Mesothelial cell of epicardium (in vitro differentiated cells): ENCODE measurements at places on chromosomes 5 and 9.
A peak's percentile ranks its signal among the peaks of the same experiment; 100 is the strongest.

DNA sequence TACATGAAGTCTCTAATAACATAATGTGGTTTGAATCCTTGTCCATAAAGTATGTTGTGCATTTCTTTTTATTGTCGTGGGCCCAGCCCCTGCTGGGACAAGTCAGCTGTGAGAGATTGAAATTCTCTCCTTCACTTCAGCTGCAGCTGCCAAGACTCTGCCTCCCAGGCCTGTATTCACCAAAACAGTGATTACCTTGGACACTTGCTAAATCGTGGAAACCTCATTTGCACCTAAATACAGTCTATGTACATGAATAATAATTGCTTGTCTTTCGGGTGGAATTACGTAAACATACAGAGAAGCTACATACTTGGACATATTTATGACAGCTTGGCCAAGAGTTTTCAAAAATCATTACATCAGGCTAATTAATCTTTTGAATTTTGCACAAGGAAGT is 898.5 kb upstream of the SEMA6A start:
- DNase-seq: no peak

DNA sequence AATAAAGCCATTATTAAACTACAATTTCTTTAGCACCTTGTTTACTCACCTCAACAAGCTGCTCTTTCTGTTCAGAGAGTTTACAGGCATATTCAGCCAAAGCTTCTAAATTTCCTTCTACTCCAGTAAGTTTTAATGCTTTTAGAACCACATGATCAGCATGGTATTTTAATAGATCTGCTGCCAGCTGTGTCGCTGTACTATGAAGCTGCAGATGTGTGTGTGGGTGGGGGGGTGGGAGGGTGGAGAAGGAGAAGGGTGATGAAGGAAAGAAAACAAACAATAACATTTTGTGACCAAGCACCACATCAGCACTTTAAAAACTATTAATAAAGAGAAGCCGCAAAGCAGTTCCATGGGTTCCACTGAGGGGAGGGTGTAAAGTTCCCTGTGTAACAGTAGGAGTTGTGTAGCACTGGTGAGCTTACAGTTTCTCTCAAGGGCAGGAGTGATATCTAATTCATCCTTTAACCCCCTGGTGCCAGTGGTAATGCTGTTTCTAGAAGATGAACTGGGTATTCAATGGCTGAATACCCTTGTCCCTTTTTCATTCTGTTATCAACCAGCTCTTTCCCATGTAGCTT is 38.5 kb downstream of the ABITRAM start:
- no peak for DNase-seq

GRCh38 chr5:137086342-137086741 is 412.8 kb downstream of the SPOCK1 start:
- no peak for DNase-seq

DNA sequence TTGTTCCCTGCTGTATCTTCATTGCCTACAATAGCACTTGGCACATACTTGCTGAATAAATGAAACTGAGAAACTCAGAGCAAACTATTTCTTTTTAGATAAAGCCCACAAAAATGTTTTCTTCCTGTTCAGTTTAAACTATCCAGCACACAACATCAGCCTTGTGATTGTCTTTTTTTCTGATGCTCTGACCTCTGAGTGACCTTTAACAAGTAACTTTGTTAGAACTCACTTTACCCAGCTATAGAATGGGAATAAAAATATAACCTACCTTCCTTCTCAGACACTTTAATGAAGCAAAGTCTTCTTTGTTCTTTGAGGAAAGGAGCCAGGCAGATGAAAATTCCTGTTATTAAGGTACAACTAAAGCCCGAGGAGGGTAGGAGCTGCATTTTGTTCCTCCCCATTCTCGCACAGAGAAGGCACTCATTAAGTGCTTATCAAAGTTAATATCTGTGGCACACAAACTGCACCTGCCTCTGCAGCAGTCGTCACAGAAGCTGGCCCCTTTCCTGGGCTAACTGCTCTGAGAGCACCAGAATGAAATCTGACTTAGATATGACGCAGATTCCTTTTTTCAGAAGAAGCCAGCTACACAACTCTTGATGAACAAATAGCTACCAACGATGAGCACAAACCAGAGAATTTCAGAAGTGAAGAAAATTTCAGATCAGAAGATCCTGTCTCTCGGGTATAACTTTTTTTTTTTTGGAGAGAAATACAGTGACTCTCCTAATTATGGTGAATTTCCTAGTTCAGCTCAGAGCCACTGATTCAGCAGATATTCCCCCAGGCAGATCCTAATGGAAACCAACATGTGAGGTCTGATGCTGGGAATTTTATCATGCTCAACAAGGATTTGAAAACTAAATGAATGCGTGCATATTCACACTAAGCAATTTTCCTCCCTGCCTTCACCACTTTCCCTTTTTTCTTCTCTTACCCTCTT is 31.0 kb upstream of the NR3C1 start:
- DNase-seq: no peak

GRCh38 chr9:116605904-116606341 is 81.2 kb upstream of the TRIM32 start:
- DNase-seq: no peak

DNA sequence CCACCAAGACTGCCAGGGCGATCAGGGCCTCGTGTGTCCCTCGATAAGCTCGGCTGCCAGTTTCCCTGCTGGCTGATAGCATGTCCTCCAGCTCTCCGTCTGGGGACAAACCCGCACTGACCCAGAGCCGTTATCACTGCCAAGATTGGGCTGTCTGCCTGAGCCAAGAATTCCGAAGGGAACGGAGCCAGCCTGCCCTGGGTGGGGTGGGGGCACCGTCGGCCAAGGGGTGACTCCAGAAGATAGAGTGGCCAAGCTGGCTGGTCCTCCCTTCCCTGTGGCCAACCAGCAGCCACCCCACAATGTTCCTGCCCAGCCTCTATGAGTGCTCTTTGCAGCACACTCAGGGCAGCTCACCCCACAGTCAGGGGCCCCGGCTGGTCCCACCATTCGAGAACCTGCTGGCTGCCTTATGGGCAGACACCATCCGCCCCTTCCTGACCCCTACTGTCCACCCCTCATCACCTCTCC is 29.4 kb downstream of the HRH2 start:
- no peak for DNase-seq

GRCh38 chr5:1351156-1351555 is 6.3 kb upstream of the CLPTM1L start:
- no peak for DNase-seq

DNA sequence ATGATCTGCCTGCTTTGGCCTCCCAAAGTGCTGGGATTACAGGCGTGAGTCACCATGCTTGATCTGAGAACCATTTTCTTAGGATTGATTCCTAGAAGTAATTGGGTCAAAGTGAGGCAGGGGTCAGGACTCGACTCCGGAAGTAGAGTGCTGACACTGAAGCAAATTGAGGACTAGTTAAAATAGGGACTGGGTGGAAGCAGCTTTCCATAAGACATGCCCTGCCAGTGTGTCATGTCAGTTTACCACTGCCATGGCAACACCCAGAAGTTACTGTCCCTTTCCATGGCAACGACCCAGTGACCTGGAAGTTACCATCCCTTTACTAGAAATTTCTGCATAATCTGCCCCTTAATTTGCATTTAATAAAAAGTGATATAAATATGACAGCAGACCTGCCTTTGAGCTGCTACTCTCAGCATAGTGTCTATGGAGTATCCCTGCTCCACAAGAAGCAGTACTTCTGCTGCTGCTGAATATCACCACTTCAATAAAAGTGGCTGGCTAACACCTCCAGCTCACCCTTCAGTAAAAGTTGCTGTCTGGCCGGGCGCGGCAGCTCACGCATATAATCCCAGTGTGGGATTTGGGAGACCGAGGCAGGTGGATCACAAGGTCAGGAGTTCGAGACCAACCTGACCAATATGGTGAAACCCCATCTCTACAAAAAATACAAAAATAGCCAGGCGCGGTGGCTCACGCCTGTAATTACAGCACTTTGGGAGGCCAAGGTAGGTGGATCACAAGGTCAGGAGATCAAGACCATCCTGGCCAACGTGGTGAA is 47.8 kb upstream of the JADE2 start:
- DNase-seq: peak; percentile 11

GRCh38 chr5:137184734-137185133 is 314.4 kb downstream of the SPOCK1 start:
- no peak for DNase-seq

GRCh38 chr9:89352451-89352850 is 34.2 kb downstream of the SECISBP2 start:
- no peak for DNase-seq

DNA sequence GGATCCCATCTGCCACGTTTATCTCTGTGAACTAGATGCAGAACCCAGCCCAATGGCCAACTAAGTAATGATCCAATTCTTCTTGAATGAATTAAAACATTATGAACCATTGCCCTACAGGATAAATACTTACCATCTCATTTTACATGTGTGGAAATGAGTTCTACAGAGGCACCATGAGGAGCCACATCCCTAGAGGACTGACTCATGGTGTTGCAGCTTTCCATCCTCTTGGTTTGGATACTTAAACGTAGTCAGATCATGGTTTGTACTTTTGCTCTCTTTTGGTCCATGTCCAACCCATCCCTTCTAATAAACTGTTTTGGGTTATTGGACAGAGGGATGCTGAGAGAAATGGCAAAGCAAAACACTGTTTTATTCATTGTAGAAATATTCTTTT is 484.8 kb downstream of the EBF1 start:
- no peak for DNase-seq

DNA sequence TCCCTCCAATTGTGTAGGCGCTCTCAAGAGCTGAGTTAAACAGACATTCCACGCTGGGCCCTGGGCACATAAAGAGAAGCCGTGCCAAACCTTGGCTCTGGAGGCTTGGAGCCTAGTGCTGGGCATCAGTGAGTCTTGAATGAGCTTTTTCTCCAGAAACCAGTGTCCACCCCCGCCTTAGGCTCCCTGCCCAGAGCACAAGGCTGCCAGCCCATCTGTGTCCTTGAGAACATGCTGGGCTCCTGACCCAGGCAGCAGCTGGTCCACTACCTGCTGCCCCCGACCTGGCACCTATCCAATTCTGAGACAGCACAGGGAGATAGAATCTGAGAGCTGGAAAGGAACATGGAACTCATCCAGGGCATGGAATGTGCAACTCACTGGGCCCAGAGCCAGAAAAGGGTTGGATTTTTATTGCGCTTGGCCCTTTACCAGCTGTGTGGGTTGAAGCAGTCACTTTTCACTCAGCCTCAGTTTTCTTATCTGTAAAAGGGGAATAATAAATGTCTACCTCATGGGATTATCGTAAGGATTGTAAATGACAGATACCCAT is 92.4 kb upstream of the CPLX2 start:
- DNase-seq: no peak

DNA sequence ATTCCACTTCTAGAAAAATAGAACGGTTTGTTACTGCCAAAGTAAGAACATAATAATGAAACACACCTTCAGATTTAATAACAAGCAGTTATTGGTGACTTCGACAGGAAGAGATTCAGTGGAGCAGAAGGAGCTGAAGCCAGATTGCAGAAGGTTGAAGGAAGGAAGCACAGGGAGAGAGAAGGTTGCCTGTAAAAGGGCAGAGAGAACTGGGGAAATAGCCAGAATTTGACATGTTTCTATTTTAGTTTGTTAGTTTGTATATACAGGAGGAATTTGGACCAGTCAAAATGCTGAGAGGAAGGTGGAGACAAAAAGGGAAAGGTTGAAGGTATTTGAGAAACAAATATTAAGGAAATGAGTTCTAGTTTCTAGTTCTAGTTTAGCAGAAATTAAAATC is 269.2 kb upstream of the ELAVL2 start:
- DNase-seq: no peak

- no peak for DNase-seq
Measured at GRCh38 chr9:33489066-33489465, 15.3 kb upstream of the NOL6 start.

DNA sequence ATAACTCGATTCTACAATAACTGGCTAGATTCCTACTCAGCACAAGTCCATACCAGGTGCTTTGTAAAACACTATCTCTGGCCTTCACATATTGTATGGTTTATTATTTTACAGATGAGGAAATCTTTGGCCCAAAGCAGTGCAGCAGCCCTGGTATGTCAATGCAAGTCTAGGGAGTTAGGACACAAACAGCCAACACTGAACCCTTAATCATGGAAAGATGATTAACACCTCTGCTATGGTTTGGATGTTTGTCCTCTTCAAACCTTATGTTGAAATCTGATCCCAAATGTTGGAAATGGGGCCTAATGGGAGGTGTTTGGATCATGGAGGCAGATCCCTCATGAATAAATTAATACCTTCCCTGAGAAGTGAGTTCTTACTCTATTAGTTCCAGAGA is 76.6 kb downstream of the MAPKAP1 start:
- DNase-seq: no peak

DNA sequence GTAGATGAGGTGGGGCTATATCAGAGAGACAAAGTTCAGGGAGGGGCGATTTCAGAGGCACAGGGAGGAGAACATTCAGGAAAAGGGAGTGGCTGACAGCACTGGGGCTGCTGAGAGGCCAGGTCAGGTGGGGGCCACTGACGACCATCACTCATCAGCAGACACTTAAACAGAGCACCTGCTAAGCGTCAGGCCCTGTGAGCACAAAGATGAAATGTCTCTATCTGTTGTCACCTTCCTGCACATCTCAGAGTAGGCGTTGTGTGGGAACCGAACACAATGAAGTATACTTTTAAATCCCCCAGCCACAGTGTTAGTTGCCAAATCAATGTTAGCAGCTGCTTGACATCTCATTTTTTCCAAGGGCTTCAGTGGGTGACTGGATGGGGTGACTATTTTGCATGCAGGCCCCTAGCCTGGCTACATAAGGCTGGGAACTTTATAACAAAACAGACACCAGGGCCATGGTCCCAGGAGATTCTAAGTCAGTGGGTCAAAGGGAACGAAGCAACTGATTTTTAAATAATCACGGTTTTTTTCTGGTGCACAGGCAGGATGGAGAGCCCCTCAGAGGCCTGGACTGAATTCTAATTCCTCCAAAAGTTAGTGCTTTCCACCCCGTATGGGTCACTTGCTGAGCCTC is 31.1 kb upstream of the ANKRD18A start:
- peak; percentile 26 for DNase-seq

DNA sequence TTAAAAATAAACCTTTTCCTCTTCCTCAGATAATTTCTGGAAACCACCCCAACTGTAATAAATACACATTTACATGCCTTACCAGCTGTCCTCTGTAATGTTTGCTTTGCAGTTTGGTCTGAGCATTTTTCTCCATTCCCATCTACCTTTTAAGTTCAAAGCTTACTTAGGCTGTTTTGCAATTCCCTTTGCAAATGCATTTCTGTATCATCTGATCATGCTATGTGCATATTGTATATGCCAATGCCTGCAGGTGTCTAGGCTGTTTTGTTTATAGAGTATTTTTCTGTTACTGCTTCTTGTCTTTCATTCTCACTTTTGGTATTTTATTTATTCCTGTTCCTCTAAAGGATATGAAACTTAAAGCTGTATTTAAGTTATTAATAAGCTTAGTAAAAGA is 86.3 kb downstream of the SLC44A1 start:
- DNase-seq: no peak

GRCh38 chr5:177096162-177097015 is 9.7 kb downstream of the FGFR4 start:
- DNase-seq: no peak

GRCh38 chr9:128946571-128947276 is 679 bp downstream of the DOLK start:
- DNase-seq: no peak
